ENCODE measurements at places on chromosomes 6 and 20.

GRCh38 chr20:58293453-58293852 lies 16.1 kb upstream of the RAB22A start:
- no peak for DNase-seq

- no peak for DNase-seq
These were observed 52.6 kb downstream of the FIG4 start for GRCh38 chr6:109743739-109744138.

DNA sequence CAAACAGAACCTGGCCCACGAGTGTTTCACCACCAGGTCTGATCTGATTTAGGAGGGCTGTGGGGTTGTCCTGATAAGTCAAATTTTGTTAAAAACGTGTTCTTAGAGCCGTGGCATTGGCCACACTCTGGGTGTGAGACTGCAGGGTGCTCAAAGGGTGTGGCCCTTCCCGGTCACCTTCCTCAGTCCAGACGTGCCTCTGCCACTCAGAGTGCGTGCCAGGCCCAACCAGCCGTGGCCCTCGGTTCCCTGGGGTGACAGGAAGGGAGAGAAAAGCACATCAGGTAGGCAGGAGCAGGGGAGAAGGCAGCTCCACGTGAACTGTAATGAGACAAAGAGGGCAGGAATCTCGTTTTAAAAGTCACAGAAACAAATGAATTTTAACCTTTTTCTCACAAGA lies 115.4 kb downstream of the FAM120B start:
- DNase-seq = no peak

- no peak for DNase-seq
These were observed 2.2 kb downstream of the SMPDL3A start for GRCh38 chr6:122791310-122791679.

- DNase-seq = no peak
These were observed 277 bp downstream of the ADGRB3 start for GRCh38 chr6:68635412-68635705.

DNA sequence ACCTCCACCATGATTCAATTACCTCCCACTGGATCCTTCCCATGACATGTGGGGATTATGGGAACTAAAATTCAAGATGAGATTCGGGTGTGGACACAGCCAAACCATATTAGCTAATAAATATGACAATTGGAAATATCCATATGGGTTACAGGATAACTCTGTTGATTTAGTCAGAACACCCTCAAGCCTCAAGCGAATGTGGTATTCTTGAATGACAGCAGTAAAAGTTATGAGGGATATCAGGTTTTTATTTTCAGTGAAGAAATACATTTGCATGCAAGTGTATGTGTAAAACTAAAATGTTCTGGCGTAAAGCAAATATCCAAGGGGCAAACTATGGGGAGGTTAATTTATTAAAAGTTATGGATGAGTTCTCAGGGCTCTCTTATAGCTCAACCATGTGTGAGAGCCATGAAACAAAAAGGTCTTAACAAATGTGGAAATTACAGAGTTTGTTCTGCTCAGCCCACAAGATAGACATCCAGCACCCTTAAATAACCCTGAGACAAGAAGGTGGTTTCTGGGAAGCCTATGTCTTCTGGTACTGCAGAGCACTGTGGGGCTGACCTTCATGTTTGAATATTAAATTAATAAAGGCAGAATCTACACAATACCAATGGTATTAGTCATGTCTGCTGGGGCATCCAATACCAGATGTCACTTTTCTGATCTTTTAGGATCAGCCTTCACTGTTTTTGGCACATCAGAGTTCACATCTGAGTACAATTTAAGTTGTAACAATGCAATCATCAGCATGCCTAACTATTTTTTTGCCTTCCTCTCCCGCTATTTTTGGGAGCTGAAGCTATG lies 370.5 kb upstream of the RSPO3 start:
- no peak for DNase-seq

GRCh38 chr20:32244959-32245358 lies 32.5 kb upstream of the KIF3B start:
- no peak for DNase-seq

- no peak for DNase-seq
These were observed 112.7 kb upstream of the PRL start for GRCh38 chr6:22409486-22409885.

DNA sequence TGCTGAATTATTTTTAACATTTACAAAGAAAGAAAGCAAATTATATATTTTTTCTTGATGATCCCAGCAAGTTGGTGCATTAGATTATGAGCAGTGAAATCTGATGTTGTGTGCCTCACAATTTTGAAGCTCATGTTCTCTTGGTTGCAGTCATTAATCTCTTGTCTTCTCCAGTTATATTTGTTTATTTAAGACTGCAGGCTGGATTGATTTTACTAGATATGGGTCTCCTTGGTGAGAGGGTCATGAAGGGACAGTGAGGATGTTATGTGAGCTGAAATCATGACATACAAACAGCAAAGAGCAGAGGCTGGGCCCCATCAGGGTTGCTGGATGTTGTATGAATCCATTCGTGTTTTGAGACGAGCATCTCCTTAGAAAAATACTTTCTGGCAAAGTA lies 64.2 kb upstream of the AKIRIN2 start:
- no peak for DNase-seq

- DNase-seq = no peak
These were observed 56.4 kb upstream of the IYD start for GRCh38 chr6:150312395-150312794.

DNA sequence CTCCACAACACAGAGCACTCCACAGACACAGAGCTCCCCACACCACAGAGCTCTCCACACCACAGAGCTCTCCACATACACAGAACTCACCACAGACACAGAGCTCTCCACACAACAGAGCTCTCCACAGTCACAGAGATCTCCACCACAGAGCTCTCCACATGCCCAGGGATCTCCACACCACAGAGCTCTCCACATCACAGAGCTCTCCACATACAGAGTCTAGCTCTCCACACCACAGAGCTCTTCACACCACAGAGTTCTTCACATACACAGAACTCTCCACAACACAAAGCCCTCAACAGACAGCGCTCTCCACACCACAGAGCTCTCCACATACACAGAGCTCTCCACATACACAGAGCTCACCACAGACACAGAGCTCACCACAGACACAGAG lies 55.3 kb downstream of the ERMARD start:
- no peak for DNase-seq

DNA sequence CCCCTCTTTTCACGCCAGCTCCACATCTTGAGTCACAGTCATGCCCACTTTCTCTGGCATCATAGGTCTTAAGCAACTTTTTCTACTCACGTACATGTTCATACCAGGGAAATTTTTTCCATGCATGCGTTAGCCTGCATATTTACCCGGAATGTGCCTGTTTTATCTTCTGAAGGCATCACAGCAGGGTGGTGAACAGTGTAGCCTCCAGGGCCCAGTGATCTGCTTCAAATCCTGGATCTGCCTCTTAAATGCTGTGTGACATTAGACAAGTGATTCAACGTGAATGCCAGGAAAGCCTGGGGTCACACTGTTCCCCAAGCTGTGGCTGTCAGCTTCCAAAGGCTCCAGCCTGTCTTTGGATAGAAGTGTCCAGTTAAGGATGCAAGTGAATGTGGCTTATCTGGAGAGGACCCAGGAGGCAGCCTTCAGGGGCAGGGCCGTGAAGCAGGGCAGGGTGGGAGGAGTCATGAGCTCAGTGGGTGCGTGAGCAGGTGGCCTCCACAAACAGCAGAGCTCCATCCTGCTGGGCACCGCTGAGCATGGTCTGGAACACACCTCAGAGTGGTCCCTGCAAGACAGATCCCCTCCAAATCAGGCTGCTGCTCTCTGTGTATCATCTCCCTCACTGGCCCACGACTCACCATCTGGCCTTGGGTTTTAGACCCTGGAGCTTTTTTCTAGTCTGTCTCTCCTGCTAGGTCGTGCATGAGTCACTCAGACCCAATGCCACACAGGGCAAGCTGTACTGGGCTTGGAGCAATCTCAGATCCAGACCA lies 30.4 kb upstream of the CD93 start:
- no peak for DNase-seq

GRCh38 chr6:52579006-52579660 lies 2.3 kb upstream of the TRAM2 start:
- no peak for DNase-seq

DNA sequence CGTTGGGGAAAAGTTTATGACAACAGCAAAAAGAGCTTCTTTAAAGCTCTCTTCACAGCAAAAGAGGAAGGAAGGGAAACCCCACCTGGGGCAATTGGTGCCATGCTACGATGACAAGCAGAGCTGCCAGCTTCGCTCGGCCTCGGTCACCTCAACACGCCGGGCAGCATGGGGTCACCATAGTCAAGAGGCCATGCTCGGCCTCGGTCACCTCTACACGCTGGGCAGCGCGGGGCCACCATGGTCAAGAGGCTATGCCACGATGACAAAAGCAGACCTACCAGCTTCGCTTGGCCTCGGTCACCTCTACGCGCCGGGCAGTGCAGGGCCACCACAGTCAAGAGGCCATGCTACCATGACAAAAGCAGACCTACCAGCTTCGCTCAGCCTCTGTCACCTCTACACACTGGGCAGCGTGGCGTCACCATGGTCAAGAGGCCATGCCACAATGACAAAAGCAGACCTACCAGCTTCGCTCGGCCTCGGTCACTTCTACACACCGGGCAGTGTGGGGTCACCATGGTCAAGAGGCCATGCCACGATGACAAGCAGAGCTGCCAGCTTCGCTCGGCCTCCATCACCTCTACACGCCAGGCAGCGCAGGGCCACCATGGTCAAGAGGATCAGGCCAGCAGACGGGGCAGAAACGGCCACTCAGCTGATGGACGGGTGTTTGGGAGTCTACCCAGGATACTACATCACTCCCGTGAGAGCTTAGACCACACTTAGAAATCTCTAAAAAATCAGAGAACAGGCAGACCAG lies 12.1 kb downstream of the APMAP start:
- DNase-seq = no peak

DNA sequence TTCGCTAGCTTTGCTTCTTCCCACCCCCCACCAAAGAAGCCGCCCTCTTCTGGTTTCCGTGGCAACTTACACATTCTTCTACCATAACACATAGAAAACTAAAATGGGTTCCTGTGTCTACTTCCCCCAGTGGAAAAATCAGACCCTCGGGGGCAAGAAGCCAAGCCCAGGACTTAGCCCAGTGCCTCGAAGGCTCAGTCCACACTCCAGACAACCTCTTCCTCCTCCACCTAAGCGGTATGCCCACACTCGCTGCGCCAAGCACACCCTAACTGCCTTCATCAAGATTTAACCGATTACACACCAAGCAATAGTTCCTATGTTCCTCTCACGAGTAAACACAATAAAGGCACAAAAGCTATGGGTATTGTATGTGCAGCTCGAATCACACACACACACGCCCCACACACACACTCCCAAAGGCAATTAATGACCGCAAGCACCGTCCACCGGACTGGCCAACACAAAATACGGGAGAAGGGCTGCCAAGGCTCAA lies 537 bp downstream of the PPIL4 start:
- peak; percentile 55 for DNase-seq

DNA sequence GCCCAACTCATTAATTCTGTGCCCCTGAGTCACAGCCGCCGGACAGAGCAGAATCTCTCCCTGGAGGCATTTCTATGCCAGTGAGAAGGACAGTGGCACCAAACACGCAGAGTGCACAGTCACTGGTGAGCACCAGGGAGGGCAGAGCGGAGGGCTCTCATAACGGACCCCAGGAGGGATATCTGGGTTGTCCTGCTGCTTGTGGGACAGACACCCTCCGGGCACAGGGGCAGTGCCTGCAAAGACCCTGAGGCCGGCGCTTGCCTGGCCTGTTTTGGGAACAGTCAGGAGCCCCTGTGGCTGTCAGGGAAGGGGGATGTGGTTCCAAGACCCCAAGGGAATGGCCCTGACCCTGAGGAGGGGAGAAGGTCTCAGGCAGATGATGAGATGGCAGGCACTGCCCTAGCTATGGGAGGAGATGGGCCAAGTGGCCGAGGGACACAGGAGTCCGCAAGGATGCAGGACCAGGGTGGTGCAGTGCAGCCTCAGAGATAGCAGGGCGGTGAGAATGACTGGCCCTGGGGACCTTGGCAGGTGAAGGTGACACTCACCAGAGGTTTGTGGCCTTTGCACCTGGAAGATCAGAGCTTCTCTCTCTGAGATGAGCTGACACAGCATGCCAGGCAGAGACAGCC lies 270.8 kb downstream of the SMOC2 start:
- no peak for DNase-seq

DNA sequence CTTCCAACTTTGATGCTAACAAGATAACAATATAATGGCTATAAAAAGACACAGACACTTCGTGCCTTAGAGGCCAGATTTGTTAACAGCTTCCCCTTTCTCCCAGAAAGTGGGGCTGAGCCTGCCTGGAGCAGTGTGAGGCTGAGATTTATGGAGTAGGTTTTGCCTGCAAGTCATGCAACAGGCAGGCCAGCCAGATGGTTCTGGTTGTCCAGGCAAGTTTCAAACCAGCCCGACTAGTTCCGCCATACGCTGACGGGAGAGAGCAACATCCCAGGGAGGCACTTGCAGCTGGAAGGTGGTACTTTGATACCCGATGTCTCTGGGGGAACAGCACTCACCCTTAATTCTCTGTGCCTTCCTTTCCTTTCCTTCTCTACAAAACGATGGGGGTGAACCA lies 81.3 kb upstream of the NAA20 start:
- no peak for DNase-seq

DNA sequence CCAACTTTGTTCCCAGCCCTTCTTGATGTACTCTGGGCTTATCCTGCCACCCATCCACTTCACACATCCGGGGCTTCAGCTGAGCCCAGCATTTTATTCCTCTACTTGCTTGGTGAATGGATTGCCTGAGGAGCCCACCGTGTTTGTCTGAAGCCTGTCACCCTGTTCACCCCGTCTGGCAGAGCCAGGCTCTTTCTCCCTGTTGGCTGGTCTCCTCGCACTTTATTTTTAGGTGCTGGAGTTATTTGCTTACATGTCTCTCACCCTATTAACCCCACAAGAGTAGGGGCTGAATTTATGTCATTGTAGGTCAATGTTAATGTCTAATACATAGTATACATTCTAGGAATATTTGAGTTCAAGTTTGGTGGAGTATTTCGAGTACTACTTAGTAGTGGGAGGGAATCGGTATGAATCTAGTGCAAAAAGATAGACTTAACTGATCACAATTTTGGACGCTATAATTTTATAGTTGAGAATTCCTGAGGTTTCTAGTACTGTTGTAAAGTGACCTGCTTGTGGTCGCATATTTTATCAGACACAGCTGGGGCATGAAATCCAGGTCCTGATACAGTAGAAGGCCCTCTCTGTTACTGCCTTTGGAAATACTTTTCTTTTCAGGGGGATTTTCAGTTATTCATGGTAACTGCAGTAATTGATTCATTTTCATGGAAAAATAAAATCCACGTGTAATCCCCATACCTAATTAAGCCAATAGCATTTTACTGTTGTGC lies 10.8 kb downstream of the JARID2 start:
- DNase-seq = no peak

DNA sequence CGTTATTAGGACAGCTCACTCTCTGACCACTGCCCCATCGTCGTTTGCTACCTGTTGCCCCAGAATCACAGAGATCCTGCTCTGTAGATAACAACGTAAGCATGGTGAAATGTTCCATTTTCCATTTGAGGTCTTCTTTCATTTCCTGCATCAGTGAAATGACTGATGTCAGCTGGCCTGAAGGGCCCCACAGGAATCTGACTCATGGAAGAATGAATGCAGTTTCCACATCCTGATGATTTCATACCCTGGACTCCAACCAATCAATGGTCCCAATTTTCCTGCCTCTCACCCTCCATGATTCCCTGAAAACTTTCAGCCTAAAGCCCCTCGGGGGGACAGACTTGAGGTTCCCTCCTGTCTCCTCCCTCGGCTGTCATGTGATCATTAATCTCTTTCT lies 394.4 kb upstream of the CDH4 start:
- DNase-seq = no peak

GRCh38 chr6:40410821-40411220 lies 176.3 kb downstream of the LRFN2 start:
- no peak for DNase-seq

GRCh38 chr6:135983718-135984343 lies 132.3 kb downstream of the PDE7B start:
- no peak for DNase-seq
